ENCODE measurements at places on chromosomes 7 and 10.
A peak's percentile ranks its signal among the peaks of the same experiment; 100 is the strongest.

DNA sequence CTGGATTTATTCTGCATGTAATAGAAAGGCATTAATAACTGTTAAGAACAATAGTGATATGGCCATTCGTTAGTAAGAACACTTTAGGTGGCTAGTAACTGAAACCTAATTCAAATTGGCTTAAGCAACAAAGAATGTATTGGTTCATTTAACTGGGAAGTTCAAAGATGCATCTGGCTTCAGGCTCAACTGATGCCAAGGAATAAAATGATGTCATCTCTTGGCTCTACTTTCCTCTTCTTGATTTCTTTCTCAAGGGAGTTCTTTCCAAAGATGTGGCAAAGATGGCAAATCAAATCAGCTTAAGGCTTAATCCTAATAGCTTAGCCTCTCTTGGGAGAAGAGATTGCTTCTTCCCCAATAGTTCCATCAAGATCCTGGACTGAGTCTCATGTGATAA lies 51.6 kb downstream of the PIK3CG start:
- peak; percentile 2 for DNase-seq

- DNase-seq: no peak
Observed at GRCh38 chr10:124075231-124075955, 18.0 kb downstream of the CHST15 start.

DNA sequence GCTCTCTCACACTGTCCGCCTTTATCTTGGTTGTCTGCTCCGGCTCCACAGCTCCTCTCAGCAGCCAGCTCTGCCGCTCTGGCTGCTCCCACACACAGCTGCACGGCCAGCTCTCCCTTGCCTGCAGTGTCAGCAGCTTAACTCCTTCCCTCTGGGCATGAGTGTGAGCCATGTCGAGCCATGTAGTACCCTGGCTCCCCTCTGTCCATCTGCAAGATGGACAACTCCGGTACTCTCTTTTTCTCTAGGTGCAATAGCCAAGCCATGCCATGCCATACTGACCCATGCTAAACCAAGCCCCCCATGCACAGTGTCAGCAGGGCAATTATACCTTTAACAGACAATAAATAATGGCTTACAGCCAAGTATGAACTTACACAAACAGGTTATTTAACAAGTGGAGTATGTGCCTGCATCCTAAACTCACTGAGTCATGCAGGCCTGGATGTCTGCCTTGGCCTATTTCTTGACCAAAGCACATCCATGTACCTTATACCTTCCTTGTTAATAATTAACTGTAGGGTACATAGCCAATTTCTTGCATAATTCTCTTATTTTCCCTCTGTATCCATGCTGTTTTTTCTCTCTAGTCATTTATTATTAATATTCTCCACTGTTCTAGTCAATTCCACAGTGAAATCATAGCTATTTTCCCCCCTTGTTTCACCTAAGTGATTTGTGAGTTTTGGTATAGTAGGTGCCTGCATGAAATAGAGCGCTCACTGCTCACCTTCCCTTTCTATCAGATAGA lies 170.9 kb downstream of the CDK14 start:
- DNase-seq: no peak

- no peak for DNase-seq
Observed at GRCh38 chr7:87144173-87144657, 8.0 kb upstream of the DMTF1 start.

DNA sequence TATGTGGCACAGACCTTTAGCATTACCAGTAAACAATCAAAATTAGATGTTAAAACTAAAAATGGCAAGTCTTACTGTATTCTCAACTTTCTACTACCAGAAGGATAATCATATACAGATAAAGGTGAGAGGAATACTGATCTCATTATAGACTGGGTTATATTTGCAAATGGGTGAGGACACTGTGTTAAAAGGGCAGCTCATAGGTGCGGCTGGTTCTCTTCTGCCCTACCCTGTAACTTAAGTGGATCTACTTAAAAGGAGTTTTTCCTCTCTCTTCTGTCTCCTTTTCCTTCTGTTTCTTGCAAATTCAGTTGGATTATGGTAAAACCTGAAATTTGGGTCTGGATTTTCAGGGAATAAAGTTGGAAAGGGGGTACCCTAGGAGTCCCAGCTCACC lies 33.0 kb downstream of the WASL start:
- DNase-seq: no peak

GRCh38 chr7:105127179-105127578 lies 113.2 kb downstream of the KMT2E start:
- no peak for DNase-seq

DNA sequence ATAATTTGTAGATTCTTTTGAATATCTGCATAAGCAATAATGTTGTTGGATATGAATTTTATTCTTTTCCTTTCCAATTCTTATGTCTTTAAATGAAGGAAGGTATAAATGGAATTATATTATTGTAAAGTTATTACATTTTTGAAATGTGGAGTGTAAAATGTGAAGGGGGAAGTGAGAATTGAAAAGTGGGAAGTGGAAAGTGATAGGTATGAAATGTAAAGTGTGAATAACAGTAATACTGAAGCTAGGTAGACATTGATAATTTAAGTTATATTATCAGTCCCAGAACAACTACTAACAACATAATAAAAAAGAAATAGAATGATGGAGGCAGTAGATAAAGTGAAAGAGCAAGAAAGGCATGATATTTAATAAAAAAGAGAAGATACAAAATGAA lies 39.7 kb upstream of the HYAL4 start:
- DNase-seq: no peak

DNA sequence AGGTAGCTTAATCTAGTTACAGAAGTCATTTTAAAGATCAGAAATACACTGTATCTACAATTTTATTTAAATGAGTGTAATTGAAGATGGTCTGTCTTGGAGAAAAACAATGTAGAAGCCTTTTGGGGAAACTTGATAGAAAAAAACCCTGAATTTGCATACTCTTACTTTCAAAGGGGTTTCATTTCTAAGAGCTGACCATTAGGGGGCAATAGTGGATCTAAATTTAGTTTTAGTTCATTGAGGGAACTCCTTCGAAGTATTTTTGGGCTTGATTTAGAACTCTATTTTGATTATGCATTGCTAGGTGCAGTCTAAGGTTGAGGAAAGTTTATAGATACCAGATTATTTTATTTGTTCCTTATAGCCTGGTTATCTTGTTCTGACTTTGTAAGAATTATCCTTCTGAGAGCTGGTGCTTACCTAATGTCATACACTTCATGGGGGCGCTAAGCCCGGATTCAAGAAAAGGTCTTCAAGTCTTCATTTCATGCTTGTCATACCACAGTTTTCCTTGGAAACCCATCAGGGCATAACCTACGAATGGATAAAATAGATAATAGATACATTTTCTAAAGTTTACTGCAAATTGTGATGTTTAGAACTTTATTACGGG lies 69.1 kb upstream of the MXI1 start:
- peak; percentile 39 for DNase-seq

- DNase-seq: no peak
Observed at GRCh38 chr7:120344276-120344675, 71.3 kb downstream of the KCND2 start.

GRCh38 chr10:22489975-22490374 lies 144.7 kb downstream of the SPAG6 start:
- no peak for DNase-seq

GRCh38 chr7:35365523-35365922 lies 111.6 kb upstream of the TBX20 start:
- no peak for DNase-seq
